ENCODE measurements at places on chromosomes 7 and 10. TPM values are rescaled to one million over a fixed set of nuclear protein-coding genes. Genes with fewer than 3 reads are reported as not detected.
A peak's percentile ranks its signal among the peaks of the same experiment; 100 is the strongest.

DNA sequence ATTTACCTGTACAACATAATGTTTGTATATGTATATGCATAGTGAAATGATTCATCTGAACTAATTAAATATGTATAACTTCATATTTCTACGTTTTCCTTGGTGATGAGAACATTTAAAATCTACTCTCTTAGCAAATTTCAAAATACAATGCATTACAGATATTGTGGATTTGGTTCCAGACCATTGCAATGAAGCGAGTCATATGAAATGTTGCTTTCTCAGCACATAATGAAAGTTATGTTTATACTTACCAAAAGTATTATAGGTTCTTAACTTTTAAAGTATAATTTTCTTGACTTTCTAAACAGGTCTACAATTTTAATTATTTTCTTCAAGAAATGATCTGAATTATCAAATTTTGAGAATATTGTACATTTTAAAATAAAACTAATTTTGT, 189.2 kb downstream of the CSTF2T start:
- no peak for ATAC-seq

GRCh38 chr7:10106609-10107008, 867.1 kb upstream of the PHF14 start:
- no peak for ATAC-seq

- no peak for ATAC-seq
These were observed 68.0 kb upstream of the MTPN start for GRCh38 chr7:136045181-136045580.

DNA sequence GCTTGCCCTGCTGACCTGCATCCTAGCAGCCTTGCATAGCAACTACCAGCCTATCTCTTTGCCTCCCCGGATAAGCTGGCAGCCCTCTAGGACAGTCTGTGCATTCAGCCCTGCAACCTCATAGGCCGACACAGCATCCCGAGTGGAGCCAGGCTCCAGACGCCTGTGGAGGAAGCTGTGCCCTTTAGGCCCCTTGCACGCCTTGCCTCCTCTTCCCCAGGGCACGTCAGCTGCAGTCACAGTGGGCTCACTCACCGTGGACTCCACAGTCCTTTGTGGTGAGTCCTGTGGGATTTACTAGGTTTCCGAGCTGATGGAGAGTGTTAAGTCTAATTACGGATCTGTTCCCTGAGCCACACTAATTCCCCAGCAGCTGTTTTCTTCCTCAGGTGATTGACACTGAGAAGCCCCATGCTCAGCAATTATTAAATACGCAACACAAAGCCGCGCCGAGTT, 540.0 kb downstream of the TCERG1L start:
- ATAC-seq: no peak

GRCh38 chr7:154874409-154875113, 128.4 kb downstream of the PAXIP1 start:
- no peak for ATAC-seq

- no peak for ATAC-seq
These were observed 206.3 kb upstream of the KLF14 start for GRCh38 chr7:130940326-130940725.

GRCh38 chr10:86169506-86170254, 196.9 kb downstream of the GRID1 start:
- no peak for ATAC-seq

GRCh38 chr10:7625009-7625408, 41.8 kb downstream of the ITIH5 start:
- ATAC-seq: no peak

DNA sequence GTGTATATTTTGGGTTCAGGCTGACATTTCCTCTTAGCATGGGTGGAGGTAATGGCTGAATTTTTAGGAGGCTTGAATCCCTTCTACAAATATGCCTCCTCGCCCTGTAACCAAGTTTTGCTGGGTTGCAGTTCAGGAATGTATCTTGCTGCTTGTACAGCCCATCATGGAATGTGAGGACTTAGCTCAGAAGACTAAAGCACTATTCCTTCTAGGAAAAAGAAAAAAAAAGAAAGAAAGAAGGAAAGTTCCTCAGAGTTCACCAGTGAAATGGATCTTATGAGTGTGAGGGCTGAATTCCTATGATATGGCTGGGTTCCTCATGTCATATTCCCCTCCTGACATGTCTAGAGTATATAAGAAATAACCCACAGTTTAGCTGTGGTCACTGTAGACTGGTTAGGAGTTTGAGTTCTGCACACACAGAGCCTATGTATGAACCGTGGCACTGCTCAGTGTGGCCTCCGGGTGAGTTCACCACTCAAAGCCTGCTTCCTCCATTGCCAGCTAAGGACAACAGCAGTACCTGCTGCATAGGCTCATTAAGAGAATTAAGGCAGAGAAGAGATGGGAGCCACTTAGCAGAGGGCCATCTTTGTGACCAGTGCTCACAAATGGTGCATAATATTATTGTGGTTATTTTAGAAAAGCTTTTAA, 114.0 kb downstream of the TACC2 start:
- peak; percentile 41 for ATAC-seq

DNA sequence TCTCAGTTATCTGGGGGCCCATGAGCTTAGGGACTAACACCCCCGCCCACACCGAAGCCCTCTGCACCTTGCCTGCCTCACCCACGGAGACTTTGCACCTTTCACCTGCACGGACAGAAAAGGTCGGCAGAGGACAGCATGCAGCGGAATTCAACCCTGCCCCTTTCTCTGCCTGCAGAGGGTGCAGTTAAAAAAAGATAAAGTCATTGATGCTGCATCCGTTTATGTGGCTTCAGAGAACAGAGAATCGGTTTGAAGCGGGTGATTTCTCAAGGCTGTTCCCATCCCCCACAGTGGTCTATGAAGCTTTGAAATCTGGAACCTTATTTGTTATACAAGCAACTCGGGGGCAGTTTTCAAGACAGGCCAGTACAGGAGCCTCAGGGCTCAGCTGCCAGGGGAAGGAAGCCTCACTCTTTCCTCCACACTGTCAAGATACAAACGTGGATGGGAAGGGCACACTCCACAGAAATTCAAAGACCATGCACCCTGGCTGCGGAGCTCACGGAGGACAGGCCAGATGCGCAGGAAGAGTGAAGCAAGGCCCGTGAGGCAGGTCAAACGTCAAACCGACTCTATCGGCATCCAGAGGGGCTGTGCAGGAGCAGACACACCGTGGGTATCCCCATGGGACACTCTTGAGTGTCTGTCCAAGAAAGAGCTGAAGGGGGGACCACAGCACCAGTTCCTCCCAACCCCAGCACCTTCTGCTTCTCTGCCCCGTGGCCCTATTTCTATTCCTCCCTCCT, 66.3 kb downstream of the INSIG1 start:
- ATAC-seq: no peak

DNA sequence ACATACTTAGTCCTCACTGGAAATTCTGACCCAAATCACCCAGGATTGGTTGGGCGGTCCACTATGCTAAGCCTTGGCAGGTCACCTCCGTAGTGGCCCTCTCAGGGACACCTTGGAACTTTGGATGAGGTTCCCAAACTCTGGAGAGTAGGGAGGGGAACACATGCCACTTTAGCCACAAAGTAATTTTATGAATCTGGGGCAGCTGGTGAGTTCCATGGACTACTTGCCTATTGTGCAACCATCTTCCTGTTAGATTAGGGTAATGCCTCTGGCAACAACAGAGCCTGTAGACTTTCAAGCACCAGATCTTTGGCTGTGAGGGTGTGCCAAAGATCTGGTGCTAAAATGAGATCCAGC, 77.7 kb downstream of the ITGB8 start:
- ATAC-seq: no peak

GRCh38 chr10:132232981-132233380, 46.2 kb downstream of the DPYSL4 start:
- no peak for ATAC-seq

GRCh38 chr7:47252675-47253074, 329.2 kb downstream of the TNS3 start:
- ATAC-seq: no peak

GRCh38 chr10:112006831-112007230, 176.7 kb downstream of the GPAM start:
- no peak for ATAC-seq

GRCh38 chr10:130807721-130808120, 503.8 kb downstream of the TCERG1L start:
- no peak for ATAC-seq

DNA sequence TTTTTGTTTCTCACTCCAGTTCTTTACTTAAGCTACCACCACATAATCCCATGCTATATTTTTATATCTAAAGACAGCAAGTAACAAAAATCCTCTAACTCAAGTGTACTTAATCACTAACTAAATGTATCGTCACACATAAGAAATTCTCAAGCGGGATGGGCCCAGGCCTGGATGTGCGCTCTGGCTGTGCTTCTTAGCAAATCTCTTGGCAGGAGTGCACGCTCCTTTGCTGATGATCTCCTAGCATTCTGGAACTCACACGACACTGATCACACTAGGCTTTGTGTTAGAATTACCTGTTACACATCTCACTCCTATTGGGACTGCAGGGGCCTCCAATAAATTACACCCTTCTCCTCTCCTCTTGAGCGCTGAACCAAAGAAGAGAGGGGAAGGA, 46.7 kb upstream of the CALD1 start:
- no peak for ATAC-seq

GRCh38 chr7:4550117-4550516, 132.0 kb upstream of the FOXK1 start:
- ATAC-seq: no peak

- peak; percentile 5 for ATAC-seq
These were observed 2.5 kb upstream of the SLIT1 start for GRCh38 chr10:97188261-97188711.

- no peak for ATAC-seq
These were observed 86.6 kb upstream of the AGBL3 start for GRCh38 chr7:134899729-134900128.

- no peak for ATAC-seq
These were observed 496.1 kb downstream of the ANKRD7 start for GRCh38 chr7:118720632-118721031.

GRCh38 chr7:54072710-54073109, 469.5 kb upstream of the VSTM2A start:
- no peak for ATAC-seq

GRCh38 chr10:79355420-79356017, 8.2 kb downstream of the PPIF start:
- ATAC-seq: no peak

GRCh38 chr7:85567983-85568382, 381.1 kb upstream of the SEMA3D start:
- no peak for ATAC-seq

DNA sequence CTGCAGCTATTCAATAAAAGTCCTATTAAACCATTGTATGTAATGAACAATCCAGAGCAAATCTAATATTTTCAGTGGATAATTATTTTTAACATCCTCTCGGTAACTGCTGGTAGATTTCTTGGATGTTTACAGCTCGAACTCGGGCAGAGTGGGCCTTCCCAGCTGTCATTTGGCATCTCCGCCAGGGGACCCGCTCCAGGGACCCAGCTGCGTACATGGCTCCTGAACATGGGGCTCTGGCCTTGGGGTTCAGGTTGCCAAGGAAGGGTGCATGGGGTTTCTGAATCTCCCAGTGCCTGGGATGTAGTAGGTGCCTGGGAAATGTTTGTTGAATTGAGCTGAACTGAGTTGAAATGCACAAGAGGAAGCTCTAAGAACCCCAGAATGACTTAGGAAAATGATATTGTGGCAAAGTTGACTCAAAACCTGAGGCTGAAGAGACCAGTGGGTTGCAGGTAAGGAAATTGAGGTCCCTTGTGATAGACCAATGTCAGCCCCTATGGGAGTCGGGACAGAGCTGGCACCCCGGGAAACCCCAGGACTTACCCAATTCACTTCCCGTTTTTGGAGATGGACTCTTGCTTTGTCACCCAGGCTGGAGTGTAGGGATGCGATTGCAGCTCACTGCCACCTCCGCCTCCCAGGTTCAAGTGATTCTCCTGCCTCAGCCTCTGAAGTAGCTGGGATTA, 228.4 kb downstream of the CUX1 start:
- no peak for ATAC-seq

- ATAC-seq: peak; percentile 50
These were observed 554 bp downstream of the FRA10AC1 start for GRCh38 chr10:93701866-93702209.

DNA sequence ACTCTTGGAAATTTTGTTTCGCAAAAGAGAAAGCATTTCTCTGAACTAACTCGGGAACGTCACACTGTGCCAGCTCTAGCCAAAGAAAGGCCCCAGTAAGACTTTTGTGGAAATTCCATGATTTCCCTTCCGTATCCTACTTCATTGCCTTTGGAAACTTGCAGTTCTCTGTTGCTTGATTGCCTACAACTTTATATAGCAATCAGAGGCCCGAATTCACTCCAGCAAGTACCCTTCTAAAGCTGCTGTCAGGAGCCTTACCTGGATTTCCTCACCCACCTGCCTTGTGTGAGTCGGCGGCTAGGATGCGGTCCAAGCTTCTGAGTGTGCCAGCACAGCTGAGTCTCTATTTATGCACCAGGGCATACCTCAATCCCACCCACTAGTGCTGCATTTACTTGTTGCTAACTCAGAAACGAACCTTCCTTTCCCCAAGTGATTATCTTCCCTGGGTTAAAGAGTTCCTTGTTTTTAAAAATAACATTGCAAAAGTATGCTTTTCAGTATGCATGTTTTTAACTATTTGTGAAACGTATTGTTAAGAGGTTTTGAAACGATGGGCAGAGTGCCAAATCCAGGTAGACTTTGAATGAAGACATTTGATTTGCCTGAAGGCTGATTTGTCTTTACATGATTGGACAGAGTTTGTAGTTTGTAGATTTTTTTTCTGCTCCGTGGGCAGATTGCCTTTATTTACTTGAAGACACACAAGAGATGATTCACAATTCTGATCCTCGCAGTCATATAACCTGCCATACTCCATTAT, at the start of gene AGR2:
TSS of gene AGR2 (minus strand) at position 326 of the 766 bp plus-strand sequence. CDS start 3,203 bp downstream, outside the sequence.
- ATAC-seq: no peak

GRCh38 chr10:125151553-125152449, 8.6 kb downstream of the CTBP2 start:
- no peak for ATAC-seq

GRCh38 chr7:68401313-68401712, 1197.0 kb upstream of the AUTS2 start:
- ATAC-seq: no peak

DNA sequence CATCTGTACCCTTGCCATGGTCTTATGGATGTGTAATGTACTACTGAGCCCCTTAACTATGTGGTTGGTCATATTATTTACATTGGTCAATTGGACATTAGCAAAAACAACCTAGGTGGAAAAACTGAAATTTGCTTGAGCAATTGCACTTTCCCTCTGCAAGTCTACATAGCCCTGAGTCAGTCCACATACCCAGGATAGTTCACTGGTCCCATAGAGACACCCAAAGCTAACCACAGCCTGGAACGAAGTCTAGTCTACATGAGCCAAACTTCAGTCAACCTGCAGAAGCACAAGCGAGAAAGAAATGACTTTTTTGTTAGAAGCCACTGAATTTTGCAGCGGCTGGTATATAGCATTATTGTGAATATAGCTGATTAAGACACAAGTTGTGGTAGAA, 37.6 kb upstream of the COL1A2 start:
- no peak for ATAC-seq

Gene NPC1L1
- total RNA-seq: 0.15 TPM

Gene BAIAP2L1
- total RNA-seq: 0.94 TPM

Gene NANOS1
- total RNA-seq: 7.6 TPM

Gene SKIDA1
- total RNA-seq: 0.87 TPM

Gene MCM10
- total RNA-seq: 0.88 TPM

Gene RNF32
- 6.9 TPM for total RNA-seq

Gene RAB19
- not detected for total RNA-seq

Gene CDHR3
- 11.7 TPM for total RNA-seq

Gene ATG9B
- 1.0 TPM for total RNA-seq

Data from motor neuron (in vitro differentiated cells).